ENCODE measurements at places on chromosomes 3 and 15. TPM values are rescaled to one million over a fixed set of nuclear protein-coding genes. Genes with fewer than 3 reads are reported as not detected.

The HEXA gene
- 83.0 TPM for polyA plus RNA-seq

The AADACL2 gene
- polyA plus RNA-seq = not detected

The KPNA4 gene
- 10.3 TPM for polyA plus RNA-seq

The GOLGA6D gene
- polyA plus RNA-seq = not detected

The BCL2A1 gene
- polyA plus RNA-seq = 29.5 TPM

The ECE2 gene
- not detected for polyA plus RNA-seq

The GOLGA8M gene
- polyA plus RNA-seq = not detected

The CCDC54 gene
- polyA plus RNA-seq = 0.14 TPM

The SLC15A2 gene
- polyA plus RNA-seq = 0.15 TPM

The TICRR gene
- not detected for polyA plus RNA-seq

The WDR93 gene
- polyA plus RNA-seq = 0.08 TPM

The CCR2 gene
- polyA plus RNA-seq = 59.7 TPM

The XCR1 gene
- polyA plus RNA-seq = not detected

The CFAP20DC gene
- not detected for polyA plus RNA-seq

The MESP2 gene
- not detected for polyA plus RNA-seq

The SIDT1 gene
- 23.9 TPM for polyA plus RNA-seq

The PYGO1 gene
- not detected for polyA plus RNA-seq

The NRROS gene
- 3.5 TPM for polyA plus RNA-seq

The SETD5 gene
- 40.0 TPM for polyA plus RNA-seq

The GHSR gene
- polyA plus RNA-seq = not detected

The IGDCC3 gene
- not detected for polyA plus RNA-seq

The STAB1 gene
- 0.05 TPM for polyA plus RNA-seq

The LRRIQ4 gene
- not detected for polyA plus RNA-seq

The ACAD9 gene
- polyA plus RNA-seq = 19.8 TPM

The OXTR gene
- 0.05 TPM for polyA plus RNA-seq

The PLSCR4 gene
- not detected for polyA plus RNA-seq

The PDIA5 gene
- polyA plus RNA-seq = 4.4 TPM

The ZCWPW2 gene
- polyA plus RNA-seq = 0.66 TPM

The FANCD2OS gene
- not detected for polyA plus RNA-seq

The TRIM42 gene
- not detected for polyA plus RNA-seq

The ITIH1 gene
- polyA plus RNA-seq = not detected

The RASL12 gene
- polyA plus RNA-seq = not detected

The GOLGA8G gene
- polyA plus RNA-seq = not detected

The PPP1R14D gene
- not detected for polyA plus RNA-seq

The NANOGP8 gene
- not detected for polyA plus RNA-seq

The SPINK8 gene
- polyA plus RNA-seq = not detected

The SPCS1 gene
- polyA plus RNA-seq = 357 TPM

The CPNE4 gene
- not detected for polyA plus RNA-seq

The CNTN3 gene
- not detected for polyA plus RNA-seq

The CYP1A2 gene
- not detected for polyA plus RNA-seq

The UROC1 gene
- not detected for polyA plus RNA-seq

The EXD1 gene
- 0.28 TPM for polyA plus RNA-seq

The GABRR3 gene
- not detected for polyA plus RNA-seq

The AP3B2 gene
- polyA plus RNA-seq = not detected

The CSPG4 gene
- not detected for polyA plus RNA-seq

The BLM gene
- polyA plus RNA-seq = 5.8 TPM

The ISL2 gene
- polyA plus RNA-seq = not detected

The KLHDC8B gene
- polyA plus RNA-seq = 3.0 TPM

The CSPG5 gene
- polyA plus RNA-seq = not detected

All from CD8-positive, alpha-beta memory T cell (primary cell).